ENCODE measurements at places on chromosomes 16 and 17.

DNA sequence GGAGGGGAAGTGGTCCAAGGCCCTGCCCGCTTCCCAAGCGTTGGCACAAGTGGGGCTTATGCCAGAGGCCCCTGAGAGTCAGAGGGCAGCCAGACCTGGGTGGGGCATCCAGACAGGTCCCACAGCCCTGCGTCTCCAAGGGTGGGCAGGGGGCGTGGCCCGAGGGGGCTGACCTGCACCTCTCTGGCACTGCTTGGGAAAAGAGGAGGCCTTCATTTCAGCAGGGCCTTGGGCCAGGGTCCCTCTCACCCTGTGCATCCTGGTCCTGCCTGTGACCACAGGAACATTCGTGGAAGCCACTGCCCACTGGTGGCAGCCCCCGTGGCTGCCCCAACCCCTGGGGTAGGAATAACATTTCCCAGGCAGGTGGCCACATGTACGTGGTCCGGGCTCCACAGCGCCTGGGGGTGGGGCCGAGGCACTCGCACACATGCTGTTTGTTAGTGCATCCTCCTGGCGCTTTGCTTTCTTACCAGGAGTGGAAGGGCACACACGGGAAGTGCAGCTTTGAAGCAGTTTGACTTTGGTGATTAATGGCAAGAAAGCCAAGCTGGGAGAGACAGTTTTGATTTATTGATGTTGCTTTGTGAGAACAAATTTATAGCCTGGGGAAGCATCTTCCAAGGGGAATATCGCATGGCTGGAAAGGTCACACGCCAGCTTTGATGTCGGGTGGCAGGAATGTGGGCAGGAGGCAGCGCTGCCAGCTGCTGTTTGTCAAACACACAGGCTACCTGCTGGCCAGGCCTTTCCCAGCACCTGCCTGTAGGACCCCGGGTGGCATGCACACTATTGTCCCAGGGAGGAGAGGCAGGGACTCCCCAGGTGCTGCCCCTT is 4.3 kb downstream of the CENPX start:
- DNase-seq: no peak

DNA sequence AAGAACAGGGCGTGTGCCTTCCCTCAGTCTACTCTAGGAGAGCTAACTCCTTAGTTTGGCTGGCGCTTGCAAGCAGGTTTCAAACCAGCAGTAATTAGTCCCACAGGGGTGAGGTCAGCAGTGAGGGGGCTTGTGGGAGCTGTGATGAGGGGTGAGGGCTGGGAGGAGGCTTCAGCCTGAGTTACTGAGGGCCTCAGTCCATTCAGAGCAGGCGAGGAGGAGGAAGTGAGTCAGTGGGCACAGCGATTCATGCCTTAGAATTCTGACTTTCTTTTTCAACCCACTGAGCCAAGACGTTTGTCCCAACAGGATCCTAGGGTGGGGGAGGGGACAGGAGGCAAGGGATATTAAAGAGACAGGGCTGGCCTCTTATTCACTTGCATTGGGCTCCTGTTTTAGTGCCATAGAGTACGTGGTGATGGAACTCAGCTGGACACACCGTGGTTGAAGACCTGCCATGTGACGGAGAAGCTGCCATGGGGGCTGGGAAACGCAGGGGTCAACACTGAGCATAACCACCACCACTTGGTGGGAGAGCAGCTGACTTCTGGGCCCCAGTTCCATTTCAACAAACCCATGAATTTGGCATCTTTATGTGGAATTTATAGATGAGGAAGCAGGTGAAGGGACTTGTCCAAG is 8.3 kb upstream of the ITGA3 start:
- DNase-seq: no peak

GRCh38 chr17:77634710-77635109 is 323.8 kb upstream of the TNRC6C start:
- no peak for DNase-seq

GRCh38 chr17:16259926-16260325 is 42.9 kb downstream of the PIGL start:
- no peak for DNase-seq

DNA sequence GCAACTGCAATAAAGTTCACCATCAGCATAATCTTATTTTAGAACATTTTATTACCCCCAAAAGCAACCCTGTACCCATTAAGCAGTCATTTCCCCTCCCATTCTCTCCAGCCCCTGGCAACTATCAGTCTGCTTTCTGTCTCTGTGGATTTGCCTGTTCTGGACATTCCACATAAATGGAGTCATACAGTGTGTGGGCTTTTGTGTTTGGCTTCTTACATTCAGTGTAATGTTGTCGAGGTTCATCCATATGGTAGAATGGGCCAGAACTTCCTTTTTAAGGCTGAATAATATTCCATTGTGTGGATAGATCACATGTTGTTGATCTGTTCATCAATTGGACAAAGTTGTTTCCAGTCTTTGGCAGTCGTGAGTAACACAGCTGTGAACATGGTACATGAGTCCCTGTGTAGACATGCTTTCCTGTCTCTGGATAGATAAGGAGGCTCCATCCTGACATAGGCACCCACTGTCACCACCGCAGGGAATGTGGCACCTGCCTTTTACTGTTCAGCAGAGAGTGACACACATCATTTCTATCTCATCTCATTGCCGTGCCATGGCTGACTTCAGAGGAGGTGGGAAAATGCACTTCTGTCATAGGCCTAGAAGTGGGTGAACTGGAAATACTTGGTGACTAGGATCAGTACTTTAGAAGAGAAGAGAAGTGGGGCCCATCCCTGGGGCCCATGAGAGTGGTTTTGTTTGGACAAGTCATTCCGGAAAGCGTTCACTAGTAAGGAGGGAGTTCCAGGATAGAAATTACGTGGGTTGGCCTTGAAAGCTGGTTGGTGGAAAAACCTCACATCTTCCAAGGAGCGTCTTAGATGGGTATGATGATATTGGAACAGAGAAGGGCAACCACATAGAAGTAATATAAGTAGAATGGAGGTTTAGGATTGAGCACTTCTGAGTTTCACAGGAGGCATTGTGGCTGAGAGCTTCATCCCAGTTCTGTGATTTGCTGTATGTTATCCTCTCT is 25.8 kb downstream of the EPN2 start:
- no peak for DNase-seq

DNA sequence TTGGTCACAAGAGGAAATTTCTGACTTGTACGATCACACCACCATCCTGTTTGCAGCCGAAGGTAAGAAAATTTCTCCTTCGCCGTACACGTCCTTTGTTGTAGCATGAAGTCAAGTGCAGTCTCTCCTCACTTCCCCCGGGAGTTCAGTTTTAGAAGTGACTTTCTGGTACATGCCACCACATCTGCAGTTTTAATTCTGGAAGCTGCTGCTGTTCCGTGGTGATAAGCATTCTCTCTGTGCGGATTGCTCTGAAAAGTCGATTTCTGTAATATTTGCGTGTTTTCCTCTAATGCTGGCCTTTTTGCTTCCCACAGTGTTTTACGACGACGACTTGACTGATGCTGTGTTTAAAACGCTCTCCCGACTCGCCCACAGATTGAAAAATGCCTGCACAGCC is 20.6 kb downstream of the METTL22 start:
- DNase-seq: no peak

DNA sequence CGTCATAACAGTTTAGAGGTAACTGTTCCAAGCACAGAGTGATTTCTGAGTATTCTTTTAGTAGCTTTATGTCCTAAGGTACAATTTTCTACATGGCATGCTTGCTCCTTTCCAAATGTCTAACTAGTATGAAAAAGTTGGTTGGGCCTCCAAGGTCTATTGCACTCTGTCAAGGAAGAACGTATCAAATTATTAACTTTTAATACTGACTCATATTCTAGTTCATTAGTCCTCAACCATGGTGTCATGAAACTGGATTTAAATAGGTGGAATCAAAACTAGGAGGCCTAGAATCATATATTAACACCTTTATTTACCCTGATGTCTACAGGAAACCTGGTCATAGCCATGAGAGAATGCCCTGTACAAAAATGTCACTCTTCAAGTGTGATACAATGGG is 61.4 kb downstream of the STH start:
- no peak for DNase-seq

- no peak for DNase-seq
Measured at GRCh38 chr16:4389051-4389955, 17.7 kb downstream of the VASN start.

DNA sequence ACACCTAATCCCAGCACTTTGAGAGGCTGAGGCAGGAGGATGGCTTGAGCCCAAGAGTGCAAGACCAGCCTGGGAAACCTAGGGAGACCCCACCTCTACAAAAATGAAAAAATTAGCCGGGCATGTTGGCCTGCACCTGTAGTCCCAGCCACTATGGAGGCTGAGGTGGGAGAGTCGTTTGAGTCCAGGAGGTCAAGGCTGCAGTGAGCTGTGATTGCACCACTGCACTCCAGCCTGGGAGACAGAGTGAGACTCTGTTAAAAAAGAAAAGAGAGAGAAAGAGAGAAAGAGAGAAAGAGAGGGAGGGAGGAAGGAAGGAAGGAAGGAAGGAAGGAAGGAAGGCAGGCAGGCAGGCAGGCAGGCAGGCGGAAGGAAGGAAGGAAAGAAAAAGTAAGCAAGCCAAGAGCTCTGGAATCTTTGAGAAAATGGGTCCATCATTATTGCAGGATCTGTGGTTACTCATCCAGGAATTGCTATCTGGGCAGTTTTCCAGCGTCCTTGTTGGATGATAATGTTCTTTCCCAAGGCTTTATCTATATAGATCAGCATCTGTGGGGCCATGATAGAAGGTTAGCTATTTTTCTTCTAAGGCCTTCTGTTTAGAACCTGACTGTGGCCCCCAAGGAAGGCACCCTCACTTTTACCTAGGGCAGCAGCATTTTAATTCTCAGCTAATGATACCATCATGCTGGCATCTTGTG is 533.2 kb upstream of the CDH5 start:
- no peak for DNase-seq

GRCh38 chr16:9232102-9232770 is 140.8 kb downstream of the HAPSTR1 start:
- DNase-seq: no peak

- DNase-seq: no peak
Measured at GRCh38 chr16:17070882-17071592, 399.7 kb downstream of the XYLT1 start.

GRCh38 chr16:54679531-54679930 is 251.1 kb upstream of the IRX5 start:
- DNase-seq: no peak

- no peak for DNase-seq
Measured at GRCh38 chr17:31673076-31673475, 186.0 kb downstream of the COPRS start.

- DNase-seq: no peak
Measured at GRCh38 chr17:69783865-69784264, 291.2 kb upstream of the KCNJ16 start.

- no peak for DNase-seq
Measured at GRCh38 chr16:8320131-8320530, 270.2 kb downstream of the TMEM114 start.

DNA sequence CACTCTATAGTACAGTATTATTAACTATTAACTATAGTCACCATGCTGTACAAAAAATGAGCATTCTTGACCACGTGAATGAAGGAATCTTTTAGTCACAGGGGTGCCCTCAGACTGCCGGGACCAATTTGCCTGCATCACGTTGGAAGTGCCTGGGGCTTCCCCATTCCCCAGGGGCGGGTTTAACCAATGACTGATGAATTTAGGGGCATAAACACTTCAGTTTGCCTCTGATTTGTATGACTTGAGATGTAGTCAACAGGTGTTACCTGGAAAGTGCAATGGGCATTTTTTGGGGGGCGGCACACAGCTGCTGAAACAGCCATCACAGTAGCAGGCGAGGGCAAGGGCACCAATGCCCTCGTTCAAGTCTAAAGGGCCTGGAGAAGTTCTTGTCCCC is 8.7 kb upstream of the PYY start:
- DNase-seq: no peak

- no peak for DNase-seq
Measured at GRCh38 chr17:19343671-19344151, 18.8 kb downstream of the B9D1 start.

DNA sequence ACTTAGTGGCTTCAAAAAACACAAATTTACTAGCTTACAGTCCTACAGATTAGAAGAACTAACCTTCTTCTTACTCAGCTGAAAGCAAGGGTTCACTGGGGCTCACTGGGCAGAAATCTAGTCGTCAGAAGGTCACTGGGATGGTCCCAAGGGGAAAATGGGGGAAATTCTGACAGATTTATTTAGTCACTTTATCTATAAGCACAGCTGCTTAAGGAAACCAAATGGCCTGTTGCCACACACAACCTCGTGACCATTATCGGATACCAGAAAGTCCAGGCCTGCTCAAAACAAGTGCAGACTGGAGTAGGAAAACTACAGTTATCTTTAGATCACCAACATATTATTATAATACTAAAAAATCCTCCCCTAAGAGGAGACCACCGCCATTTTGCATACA is 374.6 kb upstream of the ASIC2 start:
- no peak for DNase-seq

DNA sequence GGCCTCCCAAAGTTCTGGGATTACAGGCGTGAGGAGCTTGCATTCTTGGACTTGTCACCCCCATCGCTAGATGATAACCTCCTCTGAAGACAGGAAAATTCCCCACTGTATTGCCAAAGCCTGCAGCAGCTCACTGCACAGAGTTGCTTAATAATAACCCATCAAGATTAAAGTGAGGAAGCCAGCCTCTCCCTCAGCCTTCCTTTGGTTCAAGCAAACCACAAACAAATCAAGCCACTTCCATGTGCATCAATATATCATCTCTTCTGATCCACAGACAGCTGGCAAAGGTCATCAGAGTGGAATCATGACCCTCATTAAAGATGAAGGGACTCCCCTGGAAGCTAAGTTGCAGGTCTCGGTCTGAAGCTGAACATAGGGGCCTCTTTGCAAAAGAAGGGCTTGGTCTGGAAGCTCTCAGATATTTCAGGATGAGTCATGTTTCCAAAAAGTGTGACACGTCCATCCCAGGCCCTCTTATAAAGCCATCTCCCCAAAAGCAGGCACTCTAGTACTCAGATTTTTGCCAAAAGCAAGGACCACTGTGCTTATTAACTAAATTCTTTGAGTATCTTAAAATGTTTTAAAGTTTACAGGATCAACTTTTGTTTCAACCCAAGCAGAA is 4.8 kb downstream of the EMP2 start:
- no peak for DNase-seq

- DNase-seq: no peak
Measured at GRCh38 chr17:38984666-38985065, 17.5 kb upstream of the FBXO47 start.

GRCh38 chr17:56822725-56823124 is 11.0 kb downstream of the C17orf67 start:
- no peak for DNase-seq

GRCh38 chr16:10941127-10941933 is 938 bp downstream of the DEXI start:
- DNase-seq: peak; percentile 41

DNA sequence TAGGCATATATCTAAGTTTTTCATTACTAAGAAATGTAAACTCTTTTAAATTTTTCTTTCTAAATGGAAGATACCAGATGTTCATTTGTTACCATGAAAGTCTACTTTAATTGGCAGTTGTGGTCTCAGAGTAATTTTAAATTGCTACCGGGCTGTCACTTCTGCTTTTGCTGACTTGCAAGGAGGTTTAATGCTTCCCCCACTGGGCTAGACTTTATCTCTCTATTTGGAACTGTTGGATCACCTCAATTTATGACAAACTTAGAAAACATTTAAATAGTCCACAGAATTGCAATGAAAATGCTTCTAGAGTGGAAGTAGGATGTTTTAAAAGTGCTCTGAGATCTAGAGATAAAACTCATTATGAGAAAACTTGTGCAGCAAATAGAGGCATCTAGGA is 479.8 kb upstream of the GOT2 start:
- no peak for DNase-seq

GRCh38 chr16:58938811-58939210 is 204.7 kb upstream of the GOT2 start:
- DNase-seq: no peak

- DNase-seq: no peak
Measured at GRCh38 chr17:76645481-76645880, 1.9 kb upstream of the ST6GALNAC1 start.

Measured in C1 segment of cervical spinal cord (tissue), 14 donors.